ENCODE measurements at places on chromosomes 3 and 15.

GRCh38 chr3:5840056-5840455 is 652.5 kb downstream of the EDEM1 start:
- no peak for DNase-seq

DNA sequence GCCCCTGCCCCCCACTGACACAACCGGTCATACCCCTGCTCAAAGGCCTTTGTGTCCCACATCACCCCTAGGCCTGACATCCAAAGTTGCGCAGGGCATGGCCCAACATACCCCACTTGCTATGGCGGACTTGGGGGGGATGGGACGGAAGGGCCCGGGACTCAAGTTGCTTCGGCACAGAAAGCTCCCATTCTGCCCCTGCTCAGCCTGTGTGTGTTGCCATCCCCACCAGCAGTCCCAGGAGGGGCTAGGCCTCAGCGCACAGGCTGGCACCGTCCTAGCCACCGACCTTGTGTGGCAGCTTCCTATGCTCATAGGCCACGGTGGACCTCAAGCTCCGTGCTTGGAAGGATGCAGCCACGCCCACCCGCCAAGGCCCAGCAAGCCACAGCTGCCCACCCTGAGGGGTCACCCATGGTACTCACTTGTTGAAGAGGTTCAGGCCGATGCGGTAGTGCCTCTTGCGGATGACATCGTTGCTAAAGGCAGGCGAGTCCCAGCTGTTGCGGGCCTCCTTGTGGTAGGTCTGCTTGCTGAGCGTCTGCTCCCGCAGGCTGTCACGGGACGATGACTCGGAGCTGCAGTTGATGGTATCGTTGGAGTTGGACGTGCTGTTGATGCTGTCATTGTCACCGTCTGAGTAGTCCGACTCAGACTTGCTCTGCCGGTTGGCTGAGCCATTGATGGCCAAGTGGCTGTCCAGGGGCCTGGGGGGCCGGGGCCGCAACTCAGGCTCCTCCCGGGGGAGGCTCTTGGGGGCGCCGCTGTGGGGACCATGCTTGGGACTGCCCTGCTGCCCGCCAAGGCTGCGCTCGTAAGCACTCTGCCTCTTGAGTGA is 93.9 kb upstream of the RPL32 start:
- DNase-seq = no peak

GRCh38 chr3:31530960-31531335 is 1.8 kb upstream of the STT3B start:
- no peak for DNase-seq

DNA sequence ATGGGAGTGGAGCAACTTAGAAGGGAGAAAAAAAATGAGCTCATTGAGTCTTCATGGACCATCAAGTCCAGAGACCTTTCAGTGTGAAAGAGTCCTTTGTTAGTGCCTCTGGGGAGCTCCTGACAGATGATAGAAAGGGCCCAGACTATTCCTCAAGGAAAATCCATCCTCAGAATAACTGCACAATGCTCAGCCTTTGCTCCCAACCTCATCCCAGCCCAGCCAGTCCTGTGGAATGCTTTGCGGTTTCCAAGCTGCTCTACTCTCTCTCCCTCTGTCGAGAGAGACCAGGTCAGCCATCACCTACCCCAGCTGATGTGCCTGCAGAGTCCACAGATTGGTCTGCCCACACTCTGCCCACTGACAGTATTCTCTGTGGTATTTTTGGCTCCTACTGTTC is 406.2 kb downstream of the MFSD1 start:
- no peak for DNase-seq

DNA sequence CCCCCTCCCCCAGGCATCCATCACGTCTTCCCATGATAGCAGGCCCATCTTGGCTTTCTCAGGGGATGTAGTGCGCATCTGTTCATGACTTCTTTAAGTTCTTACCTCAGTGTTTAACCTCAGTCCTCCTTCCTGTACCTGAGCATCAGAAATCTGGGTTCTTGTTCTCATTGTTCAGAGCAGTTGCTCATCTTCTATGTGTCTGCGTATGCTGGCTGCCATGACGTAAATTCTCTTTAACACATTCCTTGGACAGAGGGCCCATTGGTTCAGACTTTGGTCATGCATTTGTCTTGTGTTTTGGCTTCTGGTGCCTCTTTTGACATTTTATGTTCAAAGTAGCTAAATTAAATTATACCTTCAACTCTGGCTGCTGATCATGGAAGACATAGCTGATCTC is 227.3 kb downstream of the CACNA2D3 start:
- no peak for DNase-seq
